ENCODE measurements at places on chromosomes 13 and 19. TPM values are rescaled to one million over a fixed set of nuclear protein-coding genes. Genes with fewer than 3 reads are reported as not detected.

Gene F2RL3
- not detected for total RNA-seq

Gene TEX101
- not detected for total RNA-seq

Gene SWSAP1
- 1.2 TPM for total RNA-seq

Gene CIRBP
- total RNA-seq, result 165 TPM

Gene C5AR1
- total RNA-seq, result not detected

Gene FLT3LG
- 2.5 TPM for total RNA-seq

Gene DMRTC2
- not detected for total RNA-seq

Gene TMC4
- 9.5 TPM for total RNA-seq

Gene IRGC
- not detected for total RNA-seq

Gene ACER1
- total RNA-seq, result not detected

Gene ADGRE3
- total RNA-seq, result not detected

Measured in epithelial cell of proximal tubule (primary cell).